ENCODE measurements at places on chromosomes 2 and 18. TPM values are rescaled to one million over a fixed set of nuclear protein-coding genes. Genes with fewer than 3 reads are reported as not detected.

- DNase-seq: no peak
Observed at GRCh38 chr2:223922308-223922707, 22.8 kb downstream of the WDFY1 start.

The HRH4 gene
- 0.17 TPM for total RNA-seq

DNA sequence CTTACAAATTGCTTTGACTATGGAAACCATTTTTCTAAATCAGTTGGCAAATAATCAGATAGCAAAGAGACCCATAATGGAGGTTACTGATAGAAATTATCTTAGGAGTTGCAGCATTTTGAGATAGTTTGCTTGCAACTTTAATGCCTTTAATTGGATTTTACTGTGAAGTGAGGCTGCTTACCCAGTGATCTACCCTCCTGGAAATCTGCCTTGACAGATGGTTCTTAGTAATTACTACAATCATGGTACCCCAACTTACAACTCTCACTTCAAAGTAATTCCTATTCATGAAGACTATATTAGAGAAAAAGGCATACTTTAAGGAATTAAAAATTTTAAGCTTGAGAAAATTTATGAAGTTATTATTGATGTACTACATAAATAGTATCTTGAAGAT lies 1288.6 kb upstream of the CDH2 start:
- DNase-seq: no peak

The ZNF385B gene
- 1.5 TPM for total RNA-seq

DNA sequence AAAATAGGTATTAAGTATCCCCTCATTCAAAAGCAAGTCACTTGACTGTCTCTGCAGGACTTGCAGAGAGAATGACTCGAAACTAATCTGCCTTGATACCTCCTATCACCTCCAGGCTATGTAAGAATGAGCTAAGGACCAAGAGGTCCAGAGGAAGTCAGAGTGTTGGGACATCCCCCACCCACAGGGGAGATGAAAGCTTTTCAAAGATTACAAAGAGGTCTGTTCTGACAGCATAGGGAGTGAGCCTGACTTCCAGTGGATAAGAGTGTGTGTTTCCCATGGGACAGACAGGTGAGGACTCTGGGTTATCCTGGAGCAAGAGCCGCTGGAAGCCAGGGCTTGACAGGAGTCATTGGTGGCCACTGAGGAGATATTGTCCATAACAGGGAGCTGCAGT lies 85.0 kb upstream of the TACR1 start:
- DNase-seq: no peak

- DNase-seq: no peak
Observed at GRCh38 chr2:236867441-236868260, 218.0 kb upstream of the COPS8 start.

DNA sequence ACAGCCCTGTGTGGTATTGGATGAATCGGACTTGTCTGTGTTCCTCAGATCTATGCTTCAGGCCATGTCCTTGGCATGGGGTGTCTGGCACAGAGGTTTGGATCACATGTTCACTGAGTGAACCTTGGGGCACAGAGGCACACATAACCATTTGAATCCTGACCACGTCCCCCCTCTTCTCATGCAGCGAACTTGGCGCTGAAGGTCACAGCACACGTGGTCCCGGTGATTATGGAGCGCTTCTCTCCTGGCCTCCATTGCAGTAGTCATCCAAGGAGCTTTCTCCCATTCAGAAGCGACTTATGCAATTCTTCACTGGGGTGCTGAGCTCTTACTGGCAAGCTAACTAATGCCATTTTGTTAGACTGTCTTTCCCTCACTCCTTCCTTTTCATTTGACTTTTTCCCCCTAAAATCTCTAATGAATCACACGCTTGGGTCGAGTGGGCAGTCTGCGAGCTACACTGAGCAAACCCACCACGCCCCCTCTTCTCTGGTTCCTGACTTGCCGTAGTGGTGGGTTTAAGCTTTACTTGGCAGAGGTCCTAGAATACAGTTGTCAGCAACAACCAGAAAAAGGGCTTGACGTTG lies 59.4 kb downstream of the KCNG2 start:
- no peak for DNase-seq

GRCh38 chr18:50307738-50308470 lies 20.4 kb upstream of the CXXC1 start:
- peak; percentile 98 for DNase-seq

- no peak for DNase-seq
Observed at GRCh38 chr18:35458271-35458670, 39.5 kb downstream of the INO80C start.

DNA sequence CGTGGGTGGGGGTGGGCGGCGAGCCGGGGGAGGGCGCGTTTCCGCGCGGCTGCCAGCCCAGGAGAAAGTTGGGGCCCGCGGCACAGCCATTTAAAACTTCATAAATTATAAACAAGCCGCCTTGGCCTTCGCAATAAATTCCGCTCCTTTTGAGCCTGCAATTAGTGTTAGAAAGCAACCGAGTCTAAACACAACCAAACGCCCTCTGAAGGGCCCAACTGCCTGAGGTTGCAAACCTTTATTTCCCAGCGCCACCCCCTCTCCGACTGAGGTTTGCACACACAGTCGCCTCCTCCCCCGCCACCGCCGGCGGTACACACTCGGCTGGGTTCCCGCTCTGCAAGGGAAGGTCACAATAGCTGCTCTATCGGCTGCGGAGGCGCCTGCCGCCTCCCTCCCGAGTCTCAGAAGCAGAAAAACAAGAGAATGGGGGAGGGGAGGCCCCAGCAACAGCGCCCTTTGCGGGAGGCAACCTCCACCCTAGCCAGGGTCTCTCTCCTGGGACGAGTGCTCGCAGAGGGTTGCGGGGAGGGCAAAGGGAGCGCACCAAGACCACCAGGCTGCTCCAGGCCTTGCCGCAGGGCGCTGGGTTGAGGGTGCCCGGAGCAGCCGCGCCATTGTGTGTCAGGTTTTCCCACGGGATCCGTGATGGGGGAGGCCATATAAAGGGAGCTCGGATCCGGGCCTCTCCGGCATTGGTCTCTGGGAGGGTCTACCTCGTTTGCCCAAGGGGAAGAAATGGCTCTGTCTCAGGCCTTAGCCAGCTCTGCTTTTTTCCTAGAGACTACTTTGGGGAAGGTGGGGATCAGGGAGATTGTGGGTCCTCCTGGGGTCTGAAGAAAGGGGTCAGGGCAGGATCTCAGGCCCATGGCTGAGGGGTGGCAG lies 13.4 kb upstream of the HOXD1 start:
- DNase-seq: peak; percentile 85

DNA sequence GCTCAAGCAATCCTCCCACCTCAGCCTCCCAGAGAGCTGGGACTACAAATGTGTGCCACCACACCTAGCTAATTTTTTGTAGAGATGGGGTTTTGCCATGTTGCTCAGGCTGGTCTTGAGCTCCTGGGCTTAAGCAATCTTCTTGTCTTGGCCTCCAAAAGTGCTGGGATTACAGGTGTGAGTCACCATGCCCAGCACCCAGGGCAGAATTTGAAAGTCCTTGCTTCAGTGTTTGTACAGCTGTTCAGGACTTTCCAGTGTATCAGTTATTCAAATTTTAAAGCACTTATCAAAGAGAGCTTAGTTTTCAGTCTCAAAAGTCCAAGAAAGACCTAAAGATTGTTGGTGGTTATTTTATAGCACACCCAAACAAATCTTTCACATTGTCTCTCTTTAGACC lies 43.6 kb upstream of the VPS54 start:
- no peak for DNase-seq

GRCh38 chr2:201866643-201867473 lies 60.5 kb downstream of the CDK15 start:
- no peak for DNase-seq

The GPN1 gene
- total RNA-seq: 41.2 TPM

- no peak for DNase-seq
Observed at GRCh38 chr2:88668862-88669261, 22.6 kb upstream of the RPIA start.

DNA sequence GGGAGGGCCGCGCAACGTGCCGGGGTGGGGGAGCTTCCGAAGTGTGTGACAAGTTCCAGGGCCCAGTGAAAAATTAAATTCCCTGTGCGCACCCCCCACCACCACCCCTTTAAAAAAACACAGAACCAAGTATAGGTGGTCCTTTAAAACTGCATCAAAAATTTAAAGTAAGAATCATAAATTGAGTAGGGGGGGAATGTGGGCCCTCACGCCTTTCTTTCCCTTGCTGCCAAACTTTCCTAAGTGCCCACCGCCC lies 2.5 kb downstream of the BCL11A start:
- no peak for DNase-seq

DNA sequence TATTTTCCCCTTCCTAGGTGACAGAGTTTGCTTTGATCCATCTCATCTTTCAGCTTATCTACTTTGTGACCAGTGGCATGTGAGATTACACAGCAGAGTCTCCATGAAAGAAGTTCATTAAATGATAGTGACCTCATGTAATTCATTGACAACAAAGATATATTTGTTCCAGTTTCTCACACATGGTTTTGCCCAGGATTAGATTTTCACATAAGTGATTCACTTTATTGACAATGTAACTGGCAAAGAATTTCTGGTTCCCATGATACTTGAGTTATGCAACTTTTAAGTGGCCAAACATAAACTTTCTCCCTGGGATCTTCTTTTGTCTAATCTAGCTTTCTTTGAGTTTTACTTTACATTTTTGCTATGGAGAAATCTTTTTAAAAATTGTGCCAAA lies 50.0 kb downstream of the MC4R start:
- DNase-seq: no peak

GRCh38 chr2:17877811-17878280 lies 621 bp upstream of the KCNS3 start:
- peak; percentile 59 for DNase-seq

The LINC00305 gene
- not detected for total RNA-seq

- no peak for DNase-seq
Observed at GRCh38 chr2:232361646-232362045, 16.9 kb upstream of the ALPP start.

GRCh38 chr18:50119296-50119695 lies 75.7 kb downstream of the MYO5B start:
- DNase-seq: no peak

All from GM23338 (cell line).